Stimulated activated CD8-positive, alpha-beta memory T cell treated with anti-CD3 and anti-CD28 coated beads, Interleukin-15, amount 100 ng/mL, for 4 hours (primary cell): ENCODE measurements at places on chromosomes 5 and 9.

DNA sequence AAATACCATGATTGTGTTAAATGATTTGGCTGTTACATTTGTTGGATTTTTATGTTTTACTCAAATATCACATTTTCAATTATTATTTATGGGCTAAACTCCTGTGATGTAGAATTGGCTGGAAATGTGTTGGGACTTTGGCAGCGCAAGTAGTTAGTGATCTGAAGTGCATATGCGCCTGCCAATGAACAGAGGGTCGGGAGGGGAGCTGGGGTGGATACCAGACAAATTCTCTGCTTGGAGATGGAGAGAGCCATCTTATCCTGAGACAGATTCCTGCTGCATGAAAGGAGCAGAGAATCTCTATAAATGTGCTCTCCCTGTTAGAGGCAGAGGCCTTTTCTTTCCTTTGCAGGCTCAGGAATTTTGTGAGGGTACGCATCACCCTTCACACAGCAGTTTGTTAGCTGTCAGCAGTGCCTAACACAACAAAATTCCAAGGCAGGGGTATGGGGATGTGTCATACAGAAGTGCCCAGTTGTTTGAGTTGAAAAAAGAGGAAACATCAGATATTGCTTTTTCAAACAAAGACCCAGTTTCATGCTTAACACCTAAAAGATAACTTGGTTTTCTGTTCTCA, 489.1 kb downstream of the CSNK1G3 start:
- no peak for DNase-seq

GRCh38 chr5:77356740-77357139, 135.4 kb downstream of the WDR41 start:
- DNase-seq, result no peak

DNA sequence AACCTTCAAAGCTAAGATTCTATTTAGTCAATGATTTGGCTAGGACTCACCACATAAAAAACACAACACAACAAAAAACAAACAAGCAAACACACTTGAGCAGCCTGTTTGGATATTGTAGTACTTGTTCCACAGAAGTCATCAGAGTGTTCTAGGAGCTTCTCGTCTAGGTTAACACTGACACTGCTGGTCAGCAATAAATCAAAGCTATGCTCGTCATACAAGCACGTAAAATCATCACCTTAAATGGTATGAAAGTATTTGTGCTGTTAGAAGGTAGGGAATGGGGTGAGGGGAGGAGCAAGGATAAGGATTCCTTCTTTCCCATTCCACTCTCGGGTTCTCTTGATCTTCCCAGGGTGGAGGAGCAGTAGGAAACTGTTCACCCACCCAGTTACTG, 88.0 kb downstream of the ARL15 start:
- no peak for DNase-seq

DNA sequence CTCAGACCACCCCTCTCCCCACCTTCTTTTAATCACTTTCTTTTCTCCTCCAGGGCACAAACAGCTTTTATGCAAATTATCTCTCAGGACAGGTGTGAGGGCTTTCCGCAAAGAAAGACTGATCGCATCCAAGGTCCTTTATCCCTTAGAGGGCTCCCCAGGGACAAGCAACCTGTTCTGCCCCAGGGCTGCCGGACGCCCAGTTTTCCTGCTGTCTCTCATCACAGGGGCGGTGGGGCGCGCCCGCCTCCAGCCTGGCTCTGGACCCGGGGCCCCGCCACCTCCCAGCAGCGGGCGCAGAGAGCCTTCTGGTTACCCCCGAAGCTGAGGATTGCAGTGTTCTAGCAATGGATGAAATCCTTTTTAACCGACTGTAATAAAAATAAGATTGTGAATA, 266.1 kb downstream of the CWC27 start:
- no peak for DNase-seq

GRCh38 chr5:57749396-57749795, 266.8 kb upstream of the ACTBL2 start:
- DNase-seq, result no peak

DNA sequence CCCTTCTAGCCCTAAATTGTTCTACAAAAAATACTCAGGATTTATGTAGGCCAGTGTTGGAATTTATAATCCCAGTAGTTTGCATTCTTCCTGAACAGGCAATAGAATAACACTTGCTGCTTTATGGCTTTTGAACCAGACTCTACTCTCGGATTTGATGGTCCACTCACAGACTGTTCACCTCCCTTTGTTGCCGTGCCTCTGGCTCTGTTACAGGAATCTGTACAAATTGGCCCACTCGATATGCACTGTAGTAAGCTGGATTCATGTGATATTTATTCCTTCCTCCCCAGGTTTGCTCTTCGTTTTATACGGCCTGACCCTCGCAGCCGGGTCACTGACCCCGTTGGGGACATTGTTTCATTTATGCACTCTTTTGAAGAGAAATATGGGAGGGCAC, 43.7 kb downstream of the FAF2 start:
- DNase-seq, result no peak
